Right ventricle myocardium superior (tissue), 1 donor: ENCODE measurements at places on chromosomes 2 and 18. TPM values are rescaled to one million over a fixed set of nuclear protein-coding genes. Genes with fewer than 3 reads are reported as not detected.

GRCh38 chr2:96804986-96805385 lies 11.1 kb upstream of the CNNM3 start:
- no peak for DNase-seq

DNA sequence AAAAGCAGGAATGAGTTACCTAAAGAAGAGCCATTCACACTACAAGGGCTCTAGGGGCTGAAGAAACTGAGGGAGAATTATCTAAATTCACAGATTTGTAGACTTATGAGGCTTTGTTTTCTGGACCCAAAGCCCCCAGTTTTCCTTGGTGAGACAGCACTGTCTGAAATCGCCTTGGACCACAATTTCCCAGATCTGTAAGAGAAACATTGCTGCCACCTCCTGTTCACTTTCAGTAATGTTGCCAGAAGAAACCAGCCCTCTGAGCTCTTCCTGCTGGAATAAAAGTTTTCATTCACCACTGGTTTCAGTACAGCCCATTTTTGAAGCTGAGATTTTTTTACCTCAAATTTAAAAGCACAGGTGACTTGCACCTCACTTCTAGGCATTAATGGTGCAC lies 169.2 kb downstream of the CDH20 start:
- no peak for DNase-seq

Gene ARHGEF33
- total RNA-seq = 0.32 TPM

Gene CNTNAP5
- not detected for total RNA-seq

Gene TMEM182
- total RNA-seq = 187 TPM
